ENCODE measurements at places on chromosomes 1 and 21.

DNA sequence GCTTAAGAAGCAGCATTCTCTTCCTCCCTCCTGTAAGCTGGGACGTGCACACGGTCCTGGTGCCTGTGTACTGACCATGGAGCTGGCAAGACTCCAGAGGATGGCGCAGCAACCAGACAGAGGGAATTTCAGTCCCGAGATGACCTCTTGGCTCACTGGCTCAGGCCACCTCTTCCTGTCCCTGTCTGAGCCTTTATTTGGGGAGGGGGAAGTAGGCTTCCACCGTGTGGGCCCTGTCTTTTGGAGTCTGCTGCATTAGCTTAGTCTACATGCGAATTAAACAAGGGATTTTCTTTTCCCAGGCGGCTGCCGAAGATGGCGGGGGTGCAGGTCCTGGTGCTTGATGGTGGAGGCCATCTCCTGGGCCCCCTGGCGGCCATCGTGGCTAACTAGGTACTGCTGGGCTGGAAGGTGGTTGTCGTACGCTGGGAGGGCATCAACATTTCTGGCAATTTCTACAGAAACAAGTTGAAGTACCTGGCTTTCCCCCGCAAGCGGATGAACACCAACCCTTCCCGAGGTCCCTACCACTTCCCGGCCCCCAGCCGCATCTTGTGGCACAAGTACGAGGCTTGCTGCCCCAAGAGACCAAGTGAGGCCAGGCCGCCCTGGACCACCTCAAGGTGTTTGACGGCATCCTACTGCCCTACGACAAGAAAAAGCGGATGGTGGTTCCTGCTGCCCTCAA, 10.2 kb downstream of the IL24 start:
- peak; percentile 67 for DNase-seq

DNA sequence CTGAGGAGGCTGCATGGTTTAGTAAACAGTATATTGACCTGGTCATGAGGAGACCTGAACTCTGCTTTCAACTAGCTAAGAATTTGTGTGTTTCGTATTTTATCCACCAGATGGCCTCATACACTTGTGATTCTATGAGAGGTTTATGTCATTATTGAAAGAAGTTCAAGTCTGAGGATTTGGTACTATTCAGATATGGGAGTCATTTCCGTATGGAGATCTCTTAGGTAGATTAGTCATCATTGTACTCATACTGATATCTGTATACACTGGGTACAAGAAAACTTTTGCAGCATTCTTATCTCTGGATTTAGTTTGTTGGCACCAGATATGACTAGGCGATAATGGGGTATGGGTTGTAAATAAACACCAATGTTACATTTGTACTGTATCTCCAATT, 26.6 kb downstream of the ATF6 start:
- DNase-seq: peak; percentile 68

- DNase-seq: no peak
Observed at GRCh38 chr1:63012339-63012738, 228.4 kb downstream of the ATG4C start.

DNA sequence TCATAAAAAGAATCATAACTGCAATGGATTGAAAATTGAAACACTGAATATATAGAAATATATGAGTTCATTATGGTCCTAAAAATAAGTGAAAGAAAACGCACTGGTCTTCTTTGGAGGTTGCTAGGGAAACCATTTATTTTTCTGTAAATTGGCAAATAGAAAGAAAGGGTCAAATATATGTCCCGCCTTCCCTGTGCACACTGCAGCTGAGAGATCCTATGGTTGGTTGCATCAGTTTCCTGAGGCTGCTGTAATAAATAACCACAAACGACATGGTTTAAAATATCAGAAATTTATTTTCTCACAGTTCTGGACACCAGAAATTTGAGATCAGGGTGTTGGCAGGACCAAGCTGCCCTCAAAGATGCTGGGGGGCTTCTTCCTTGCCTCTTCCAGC, 35.0 kb downstream of the CA6 start:
- no peak for DNase-seq

GRCh38 chr21:36948686-36949085, 17.8 kb downstream of the HLCS start:
- DNase-seq: no peak

GRCh38 chr1:110675060-110675791, 486 bp upstream of the KCNA3 start:
- DNase-seq: peak; percentile 33

GRCh38 chr1:89939059-89939570, 55.8 kb upstream of the ZNF326 start:
- no peak for DNase-seq

DNA sequence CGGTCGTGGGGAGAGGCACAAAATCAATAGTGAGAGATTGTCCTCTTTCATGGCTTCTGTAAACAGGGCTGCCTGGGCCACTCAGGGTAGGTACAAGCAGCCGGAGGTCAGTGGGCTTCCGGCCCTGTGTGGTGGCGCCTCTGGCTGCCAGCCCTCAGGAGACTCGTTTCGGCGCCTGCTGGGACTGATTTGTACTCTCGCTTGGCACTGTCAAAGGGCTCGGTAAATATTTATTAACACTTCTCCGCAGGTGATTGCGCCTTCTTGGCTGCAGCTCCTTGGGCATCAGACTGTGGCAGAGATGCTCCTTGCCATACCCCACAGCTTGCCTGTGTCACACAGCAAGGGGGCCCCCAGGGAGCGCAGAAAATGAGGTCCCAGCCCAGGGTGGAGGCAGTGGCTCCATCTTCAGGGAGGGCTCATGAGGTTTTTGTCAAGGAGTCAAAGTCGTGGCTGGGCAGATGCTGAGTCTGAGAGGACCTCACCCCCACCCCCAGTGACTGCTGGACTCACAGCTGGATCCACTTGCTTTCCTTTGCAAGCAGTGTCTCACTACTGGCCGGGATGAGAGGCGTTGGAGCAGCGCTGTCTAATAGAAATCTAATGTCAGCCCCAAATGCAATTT, 262.5 kb downstream of the GRIK3 start:
- no peak for DNase-seq

DNA sequence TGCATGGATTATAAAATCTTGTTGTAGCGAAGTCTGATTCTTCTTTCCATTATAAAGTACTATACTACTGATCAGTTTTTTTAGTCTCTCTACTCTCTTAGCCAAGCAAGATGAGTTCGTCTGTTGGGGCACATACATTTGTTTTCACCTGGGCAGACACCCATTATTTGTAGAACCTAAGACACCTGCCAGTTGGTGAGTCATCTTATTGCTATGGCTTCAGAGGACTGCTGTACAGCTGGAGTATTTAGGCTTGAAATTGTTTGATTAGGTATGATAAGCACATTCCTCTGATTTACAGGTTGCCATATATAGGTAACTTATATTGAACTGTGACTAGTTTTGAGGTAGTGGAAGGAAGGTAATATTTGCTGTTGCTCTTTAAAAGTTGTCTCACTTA, 17.2 kb downstream of the RBM15 start:
- no peak for DNase-seq

DNA sequence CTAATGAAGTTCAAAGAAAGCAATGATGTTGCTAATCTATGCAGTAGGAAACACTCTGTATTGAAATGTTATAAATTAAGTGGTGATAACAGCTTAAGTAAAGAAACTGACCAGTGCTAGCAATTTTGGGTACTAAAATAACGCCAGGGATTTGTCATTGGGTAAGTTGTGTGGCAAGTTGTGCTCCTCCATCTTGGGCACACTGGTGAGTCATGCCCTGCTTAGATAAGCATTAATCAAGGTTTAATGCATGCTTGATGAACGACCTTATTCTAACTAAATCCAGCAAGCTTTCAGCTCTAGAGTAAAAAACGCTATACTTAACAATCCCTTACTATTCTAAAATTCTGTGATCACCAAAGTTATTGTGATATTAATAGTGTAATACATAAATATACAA, 25.2 kb downstream of the VAMP4 start:
- no peak for DNase-seq

- no peak for DNase-seq
Observed at GRCh38 chr1:37739222-37739621, 25.7 kb downstream of the EPHA10 start.

DNA sequence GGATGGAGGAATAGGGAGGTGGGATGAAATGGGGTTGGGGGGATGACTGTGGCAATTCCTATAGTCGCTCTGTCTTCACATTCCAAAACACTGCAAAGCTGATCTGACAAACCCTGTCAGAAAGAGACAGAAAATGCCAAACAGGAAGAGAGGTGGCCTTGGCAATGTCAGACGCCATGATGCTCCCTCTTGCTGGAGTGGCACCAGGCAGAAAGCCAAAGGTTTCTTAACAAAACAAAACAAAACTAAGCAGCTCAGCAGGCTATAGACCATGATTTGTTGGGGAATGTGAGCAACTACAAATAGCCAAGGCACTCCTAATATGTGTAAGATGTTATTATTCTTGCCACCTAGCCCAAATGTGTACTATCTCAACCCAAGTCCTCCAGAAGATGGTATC, 42.9 kb upstream of the PLA2G2C start:
- DNase-seq: no peak

GRCh38 chr1:169890761-169891538, 2.7 kb downstream of the SCYL3 start:
- peak; percentile 82 for DNase-seq

- no peak for DNase-seq
Observed at GRCh38 chr21:28541371-28542112, 451.1 kb downstream of the LTN1 start.

DNA sequence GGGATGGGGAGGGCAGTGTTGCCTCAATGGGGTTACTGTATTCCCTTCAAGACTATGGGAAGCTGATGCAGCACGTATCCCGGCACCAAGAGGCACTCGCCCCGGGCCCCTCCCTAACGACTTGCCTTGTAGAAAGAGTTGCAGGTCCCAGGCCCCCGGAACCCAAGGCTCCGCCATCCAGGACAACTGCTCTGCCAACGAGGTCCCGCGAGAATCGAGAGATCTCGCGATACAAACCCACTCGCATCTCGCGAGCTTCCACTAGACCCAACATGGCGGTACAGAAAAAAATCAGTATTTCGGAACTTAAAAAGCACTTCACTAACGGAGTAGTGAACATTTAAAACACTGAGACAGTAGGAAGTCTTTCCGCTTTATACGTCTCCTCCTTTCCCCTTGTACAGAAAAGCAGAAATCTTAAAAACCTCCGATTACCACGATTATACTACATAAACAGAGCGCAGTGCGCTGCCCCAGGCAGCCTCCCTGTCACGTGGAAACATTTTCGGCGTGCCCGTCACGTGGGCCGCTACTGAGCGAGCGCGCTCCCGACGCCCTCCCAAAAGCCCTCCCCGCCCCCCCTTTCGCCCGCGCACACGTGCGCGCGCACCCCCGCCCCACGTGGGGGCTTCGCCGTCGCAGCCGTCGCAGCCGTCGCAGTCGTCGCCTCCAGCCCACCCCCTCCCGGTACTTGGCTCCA, at the start of gene ZZZ3:
TSS of gene ZZZ3 (minus strand) at position 199 of the 700 bp plus-strand sequence. CDS start 49,304 bp downstream, outside the sequence.
- peak; percentile 97 for DNase-seq

DNA sequence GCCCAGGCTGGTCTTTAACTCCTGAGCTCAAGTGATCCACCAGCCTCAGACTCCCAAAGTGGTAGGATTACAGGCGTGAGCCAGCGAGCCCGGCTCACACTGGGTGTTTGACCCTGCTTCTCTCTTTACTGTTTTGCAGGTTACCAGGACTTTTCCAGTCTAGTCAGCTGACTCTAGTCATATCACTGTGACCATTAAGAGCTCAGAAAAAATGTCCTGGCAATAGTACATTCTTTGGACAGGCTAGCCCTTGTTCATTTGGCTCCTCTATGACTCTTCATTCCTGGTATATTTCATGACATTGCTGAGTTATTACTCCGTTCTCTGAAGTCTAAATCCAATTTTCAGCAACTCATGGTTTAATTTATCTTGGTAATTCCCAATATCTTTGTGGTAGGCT, 8.0 kb upstream of the CA6 start:
- DNase-seq: no peak

DNA sequence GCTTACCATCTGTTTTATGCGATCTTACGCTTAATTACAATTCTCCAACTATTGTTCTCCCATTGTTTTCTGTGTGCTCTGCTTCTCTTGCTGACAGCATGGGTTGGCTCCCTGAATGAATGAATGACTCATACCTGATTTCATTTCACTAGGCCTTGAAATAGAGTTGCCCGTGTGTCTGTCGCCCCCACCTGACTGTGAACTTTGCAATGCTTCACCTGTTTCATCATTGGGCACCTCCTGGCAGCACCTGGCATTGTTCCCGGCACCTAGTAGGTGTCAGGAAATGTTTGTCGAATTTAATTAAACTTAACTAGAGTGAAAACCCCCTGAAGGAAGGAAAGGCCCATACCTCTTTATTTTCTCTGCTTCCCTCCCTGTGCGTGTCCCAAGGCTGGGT, 120.5 kb upstream of the KLHDC7A start:
- DNase-seq: peak; percentile 37

DNA sequence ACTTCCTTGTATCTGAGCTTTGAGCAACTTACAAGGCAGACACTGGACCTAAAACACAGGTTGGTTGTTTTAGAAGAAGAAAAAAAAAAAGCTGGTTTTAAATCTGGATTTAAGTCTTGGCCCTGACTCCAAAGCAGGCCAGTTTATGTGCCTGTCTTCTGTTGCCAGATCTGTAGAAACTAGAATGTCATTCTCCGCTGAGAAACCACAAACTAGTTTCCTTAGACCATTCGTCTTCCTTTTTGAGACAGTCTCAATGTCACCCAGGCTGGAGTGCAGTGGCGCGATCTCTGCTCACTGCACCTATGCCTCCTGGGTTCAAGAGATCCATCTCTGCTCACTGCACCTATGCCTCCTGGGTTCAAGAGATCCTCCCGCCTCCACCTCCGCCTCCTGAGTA, 33.9 kb downstream of the APP start:
- DNase-seq: no peak

DNA sequence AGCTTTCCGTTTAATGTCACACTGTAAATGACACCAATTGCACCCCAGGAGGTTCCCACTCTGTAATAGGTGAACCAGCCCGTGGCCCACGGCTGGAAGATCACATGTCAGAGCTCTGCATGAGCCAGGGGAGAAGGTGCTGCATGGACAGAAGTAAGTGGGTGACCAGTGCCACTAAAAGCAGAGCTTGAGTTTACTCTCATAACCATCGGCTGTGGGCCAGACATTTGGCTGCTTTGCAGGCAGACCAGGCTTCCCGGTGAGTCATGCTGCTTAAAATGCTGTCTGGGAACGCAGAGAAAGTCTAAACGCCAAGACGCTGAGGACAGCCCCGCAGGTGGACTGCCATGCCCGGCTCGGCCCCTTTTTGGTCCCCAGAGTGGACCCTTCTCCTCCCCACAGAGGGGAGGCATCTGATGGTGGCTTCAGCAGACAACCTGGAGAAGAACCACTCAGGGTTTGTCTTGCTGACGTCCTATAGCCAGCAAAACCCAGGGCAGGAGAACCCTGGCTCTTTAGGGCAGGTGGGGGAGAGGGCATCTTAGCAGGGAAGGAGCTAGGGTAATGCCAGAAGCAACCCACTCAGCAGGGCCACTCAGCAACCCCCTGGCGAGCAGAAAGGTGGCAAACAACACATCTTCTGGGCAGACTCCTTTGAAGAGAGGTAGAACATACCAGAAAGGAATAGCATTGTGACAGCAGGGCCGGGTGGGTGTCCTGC, 7.3 kb downstream of the KIAA2013 start:
- DNase-seq: no peak

All from mesendoderm (in vitro differentiated cells).